ENCODE measurements at places on chromosomes 7 and 10. TPM values are rescaled to one million over a fixed set of nuclear protein-coding genes. Genes with fewer than 3 reads are reported as not detected.

DNA sequence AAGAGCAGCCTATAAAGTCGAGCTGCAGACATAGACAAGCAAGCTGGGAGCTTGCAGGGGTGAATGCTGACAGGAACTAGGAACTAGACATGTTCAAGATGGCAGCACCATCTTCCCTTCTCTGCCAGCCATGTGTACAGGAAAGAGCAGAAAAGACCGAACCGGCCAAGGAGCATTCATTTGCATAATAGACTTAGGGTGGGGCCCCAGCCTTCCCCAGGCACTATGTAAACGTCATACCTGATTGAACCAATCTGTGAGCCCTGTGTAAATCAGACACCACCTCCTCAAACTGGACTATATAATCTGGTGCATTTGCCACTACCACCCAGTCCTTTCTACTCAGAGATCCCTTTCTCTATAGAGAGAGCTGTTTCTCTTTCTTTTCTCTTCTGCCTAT is 106.9 kb upstream of the FAM3C start:
- DNase-seq, result no peak

GRCh38 chr10:104049504-104050250 is 36.0 kb downstream of the COL17A1 start:
- DNase-seq, result no peak

FOXI2 gene
- total RNA-seq, result not detected

DNA sequence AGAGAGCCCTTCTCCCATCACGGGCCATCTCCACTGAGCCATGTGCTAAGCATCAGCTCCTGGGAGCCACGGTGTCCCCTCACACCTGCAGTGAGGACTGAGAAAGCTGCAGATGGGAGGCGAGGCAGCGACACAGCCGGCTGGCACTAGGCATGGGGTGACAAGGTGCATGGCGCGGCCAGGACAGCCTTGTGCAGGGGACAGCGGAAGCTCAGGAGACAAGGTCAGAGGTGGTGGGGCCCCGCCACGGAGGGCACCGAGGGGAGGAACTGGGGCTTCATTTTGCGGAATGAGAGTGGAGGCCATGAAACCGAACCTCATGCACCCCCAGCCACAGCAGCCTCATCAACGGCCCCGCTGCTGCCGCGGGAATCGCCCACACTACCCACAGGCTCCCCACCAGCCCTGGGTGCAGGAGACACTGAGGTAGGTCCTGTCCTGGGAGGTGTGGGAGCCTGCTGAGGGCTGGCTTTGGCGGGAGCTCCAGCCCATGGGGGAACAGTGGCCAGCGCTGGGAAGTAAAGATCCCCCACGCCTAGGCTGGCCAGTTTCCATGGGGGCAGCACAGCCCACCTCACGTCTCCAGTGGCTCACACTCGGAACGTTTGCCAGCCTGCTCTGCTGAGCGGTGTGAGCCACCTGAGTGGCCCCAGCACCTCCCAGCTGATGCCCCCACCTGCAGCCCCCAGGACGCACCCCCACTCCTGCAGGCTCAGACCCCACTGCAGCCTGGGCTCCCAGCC is 71.2 kb upstream of the INSIG1 start:
- no peak for DNase-seq

FZD1 gene
- 11.2 TPM for total RNA-seq

GRCh38 chr7:107118109-107118900 is 50.5 kb upstream of the HBP1 start:
- no peak for DNase-seq

- DNase-seq, result no peak
These were observed 4.6 kb downstream of the TRPV6 start for GRCh38 chr7:142880876-142881505.

DNA sequence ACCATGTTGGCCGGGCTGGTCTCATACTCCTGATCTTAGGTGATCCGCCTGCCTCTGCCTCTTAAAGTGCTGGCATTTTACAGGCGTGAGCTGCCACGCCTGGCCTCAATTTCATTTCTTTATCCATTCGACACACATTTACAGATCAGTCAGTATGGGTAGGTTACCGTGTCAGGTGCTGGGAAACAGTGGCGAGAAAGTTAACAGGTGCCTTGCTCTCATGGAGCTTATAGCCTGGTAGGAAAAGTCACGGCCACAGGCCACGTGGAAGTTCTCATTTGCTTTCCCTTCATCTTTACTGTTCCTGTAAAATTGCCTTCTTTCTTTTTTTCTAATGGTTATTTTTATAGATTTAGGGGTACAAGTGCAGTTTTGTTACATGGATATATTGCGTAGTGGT is 2.6 kb upstream of the CAMK1D start:
- DNase-seq, result no peak

- DNase-seq, result no peak
These were observed 51.3 kb upstream of the TCF7L2 start for GRCh38 chr10:112898540-112899390.
